Peyer's patch (tissue), 4 donors: ENCODE measurements at places on chromosomes 2 and 18. TPM values are rescaled to one million over a fixed set of nuclear protein-coding genes. Genes with fewer than 3 reads are reported as not detected.

EVX2 gene
- total RNA-seq = not detected

ANKRD36B gene
- total RNA-seq = 28.5 TPM

GRCh38 chr18:74505776-74506175 is 9.6 kb downstream of the CNDP2 start:
- peak; percentile 44 for DNase-seq

- DNase-seq = no peak
Observed at GRCh38 chr2:124683536-124684428, 658.7 kb downstream of the CNTNAP5 start.

CMPK2 gene
- 13.2 TPM for total RNA-seq

- no peak for DNase-seq
Observed at GRCh38 chr18:63291278-63291677, 28.3 kb downstream of the BCL2 start.
